Thoracic aorta (tissue), 2 donors: ENCODE measurements at places on chromosomes 2 and 18. TPM values are rescaled to one million over a fixed set of nuclear protein-coding genes. Genes with fewer than 3 reads are reported as not detected.

- H3K4me1 ChIP-seq = no peaks in the 10 kb centered on the region
- no peak overlapping the region for H3K4me3 ChIP-seq
- no peak overlapping the region for H3K27ac ChIP-seq
- H3K27me3 ChIP-seq = no peaks in the 10 kb centered on the region
Measured at GRCh38 chr2:76478266-76479035, 767.7 kb upstream of the GCFC2 start.

- H3K27me3 ChIP-seq = no peaks in the 10 kb centered on the region
- H3K27ac ChIP-seq = no peak overlapping the region
Measured at GRCh38 chr2:45676088-45676487, 24.6 kb downstream of the PRKCE start.

The L3MBTL4 gene
- total RNA-seq = 0.27 TPM

GRCh38 chr2:96157649-96158553, 12.7 kb upstream of the DUSP2 start:
- H3K36me3 ChIP-seq = no peaks in the 10 kb centered on the region
- H3K27me3 ChIP-seq = no peaks in the 10 kb centered on the region
- no peaks in the 10 kb centered on the region for H3K4me1 ChIP-seq
- no peak overlapping the region for H3K27ac ChIP-seq
- no peak overlapping the region for H3K4me3 ChIP-seq

DNA sequence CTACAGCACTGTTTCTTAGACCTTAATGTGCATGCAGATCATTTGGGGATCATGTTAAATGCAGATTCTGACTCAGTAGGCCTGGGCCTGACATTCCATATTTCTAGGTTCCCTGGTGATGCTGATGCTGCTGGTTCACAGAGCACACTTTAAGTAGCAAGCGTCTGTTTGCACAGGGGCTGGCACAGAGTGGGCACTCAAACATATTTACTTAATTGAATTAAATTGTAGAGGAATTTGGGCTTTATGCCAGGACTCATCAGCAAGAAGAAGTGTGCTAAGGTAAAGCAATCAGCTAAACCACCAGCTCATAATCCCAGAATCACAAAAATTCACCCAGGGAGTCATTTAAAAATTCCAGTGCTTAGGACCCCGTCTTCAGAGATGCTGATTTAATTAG, 25.1 kb upstream of the INPP4A start:
- no peaks in the 10 kb centered on the region for H3K36me3 ChIP-seq
- H3K27me3 ChIP-seq = no peaks in the 10 kb centered on the region
- H3K4me1 ChIP-seq = no peaks in the 10 kb centered on the region
- DNase-seq = no peak
- H3K4me3 ChIP-seq = no peak overlapping the region

- no peaks in the 10 kb centered on the region for H3K4me1 ChIP-seq
- H3K27ac ChIP-seq = no peak overlapping the region
- no peaks in the 10 kb centered on the region for H3K27me3 ChIP-seq
- no peaks in the 10 kb centered on the region for H3K36me3 ChIP-seq
- H3K4me3 ChIP-seq = no peak overlapping the region
Measured at GRCh38 chr18:70503060-70503459, 214.2 kb downstream of the SOCS6 start.

GRCh38 chr18:4405965-4406364, 49.1 kb downstream of the DLGAP1 start:
- no peak overlapping the region for H3K27ac ChIP-seq
- H3K4me3 ChIP-seq = no peak overlapping the region
- no peak for DNase-seq

The ABCG5 gene
- not detected for total RNA-seq
